Cortex of kidney (tissue), 1 donor: ENCODE measurements at places on chromosomes 11 and 22.

DNA sequence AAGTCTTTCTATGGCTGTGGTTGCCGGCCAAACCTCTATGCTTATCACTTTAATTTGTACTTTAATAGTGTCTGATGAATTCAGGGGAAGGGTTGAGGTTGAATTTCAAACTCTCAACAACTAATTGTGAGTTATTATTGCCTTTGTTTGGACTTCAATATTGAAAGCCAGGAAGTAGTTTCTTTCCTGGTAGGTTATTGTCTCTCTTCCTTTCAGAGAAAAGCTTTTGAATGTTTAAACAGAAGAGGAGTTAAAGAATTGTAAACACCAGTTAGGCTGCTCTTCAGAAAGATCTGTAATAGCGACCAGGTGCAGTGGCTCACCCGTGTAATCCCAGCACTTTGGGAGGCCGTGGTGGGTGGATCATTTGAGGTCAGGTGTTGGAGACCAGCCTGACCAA lies 22.2 kb downstream of the NNMT start:
- no peak for DNase-seq

GRCh38 chr11:110317516-110317932 lies 21.1 kb upstream of the RDX start:
- DNase-seq = no peak

DNA sequence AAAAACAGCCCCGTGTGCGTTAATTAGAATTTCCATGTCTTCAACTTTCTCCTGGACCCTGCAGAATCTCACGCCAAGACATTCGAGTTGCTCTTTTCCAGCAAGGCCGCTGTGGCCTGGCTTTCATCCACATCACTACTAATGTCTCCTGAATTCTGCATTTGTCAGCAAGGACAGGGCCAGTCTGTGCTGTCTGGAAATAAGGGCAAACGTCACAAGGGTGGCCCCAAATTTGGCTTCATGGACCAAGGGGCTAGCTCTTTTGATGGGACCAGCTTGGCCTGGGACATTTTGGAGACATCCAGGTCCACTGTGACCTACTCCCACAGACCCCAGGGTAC lies 33.4 kb downstream of the KCNQ1OT1 start:
- DNase-seq = no peak

DNA sequence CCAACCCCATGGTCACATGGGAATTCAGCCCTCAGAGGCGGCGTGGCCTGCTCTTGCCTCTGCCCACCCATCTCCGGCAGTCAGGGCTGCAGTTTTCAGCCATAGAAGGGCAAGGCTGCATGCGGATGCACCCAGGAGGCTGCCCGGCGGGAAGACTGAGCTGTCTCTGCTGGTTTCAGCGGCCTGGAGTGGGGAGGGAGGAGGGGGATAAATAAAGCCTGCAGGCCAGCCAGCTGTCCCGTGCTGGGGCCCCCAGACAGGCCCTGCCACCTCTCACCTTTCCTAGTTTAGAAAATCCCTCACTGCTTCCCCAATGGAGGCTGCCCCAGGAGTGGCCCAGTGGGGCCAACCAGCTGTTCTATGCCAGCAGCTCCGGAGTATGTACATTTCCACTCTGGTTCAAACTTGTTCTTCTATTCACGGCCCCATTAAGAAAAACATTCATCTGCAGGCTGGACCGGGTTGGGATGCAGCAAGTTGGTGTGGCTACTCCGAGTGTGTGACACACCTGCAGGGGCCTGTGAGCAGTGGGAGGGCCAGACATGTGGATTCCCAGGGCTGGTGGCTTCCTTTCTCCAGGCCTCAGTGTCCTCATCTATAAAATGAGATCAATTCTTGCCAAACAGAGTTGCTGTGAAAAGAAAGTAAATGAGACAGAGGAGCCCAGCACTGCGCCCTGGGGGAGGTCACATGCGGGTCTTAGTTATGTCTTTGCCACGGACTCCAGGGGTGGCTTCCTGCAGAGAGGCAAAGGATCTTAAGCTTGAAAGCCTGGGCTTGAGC lies 5.0 kb downstream of the MICALL1 start:
- DNase-seq = no peak

GRCh38 chr11:1078191-1078601 lies 3.5 kb downstream of the MUC2 start:
- no peak for DNase-seq

GRCh38 chr11:117829369-117829725 lies 4.8 kb upstream of the FXYD2 start:
- DNase-seq = no peak

DNA sequence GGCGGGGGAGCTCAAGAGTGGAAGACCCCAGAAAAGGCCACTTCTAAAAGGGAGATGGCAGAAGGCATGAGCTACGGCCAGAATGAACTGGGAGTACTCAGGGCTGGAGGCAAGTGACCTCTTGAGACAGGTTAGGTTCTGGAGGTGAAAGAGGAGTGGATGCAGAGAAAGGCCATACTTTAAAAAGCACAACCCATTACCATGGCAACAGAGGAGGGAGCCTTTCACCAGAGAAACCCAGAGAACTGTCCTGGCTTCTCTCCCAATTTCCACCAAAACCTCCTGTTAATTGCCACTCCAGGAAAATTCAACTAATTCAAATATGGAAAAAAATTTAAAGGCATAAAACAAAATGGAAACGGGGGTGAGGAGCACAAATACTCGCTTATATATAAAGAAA lies 15.8 kb downstream of the A4GALT start:
- DNase-seq = no peak

GRCh38 chr11:96061069-96061468 lies 137.2 kb upstream of the MTMR2 start:
- DNase-seq = no peak

DNA sequence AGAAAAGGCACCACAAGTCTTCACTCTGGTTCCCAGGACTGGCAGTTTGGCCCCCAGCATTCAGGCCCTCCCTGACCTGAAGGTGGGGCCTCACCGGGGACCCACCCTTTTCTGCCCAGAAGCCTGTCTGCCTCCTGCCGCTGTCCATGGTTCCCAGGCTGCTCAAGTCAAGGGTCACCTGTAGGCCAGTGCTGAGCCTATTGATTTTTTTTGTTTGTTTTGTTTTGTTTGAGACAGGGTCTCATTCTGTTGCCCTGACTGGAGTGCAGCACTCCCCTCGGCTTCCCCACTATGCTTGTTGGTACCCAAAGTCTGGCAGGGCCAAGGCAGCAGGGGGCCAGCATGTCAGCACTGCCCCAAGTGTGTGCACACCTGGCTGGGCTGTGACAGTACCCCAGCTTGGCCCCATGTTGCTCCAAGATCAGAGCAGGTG lies 11.0 kb upstream of the MED17 start:
- no peak for DNase-seq

- no peak for DNase-seq
These were observed 67.2 kb downstream of the EFCAB6 start for GRCh38 chr22:43744700-43745410.

- DNase-seq = no peak
These were observed 64.4 kb downstream of the SGSM3 start for GRCh38 chr22:40434745-40435144.

DNA sequence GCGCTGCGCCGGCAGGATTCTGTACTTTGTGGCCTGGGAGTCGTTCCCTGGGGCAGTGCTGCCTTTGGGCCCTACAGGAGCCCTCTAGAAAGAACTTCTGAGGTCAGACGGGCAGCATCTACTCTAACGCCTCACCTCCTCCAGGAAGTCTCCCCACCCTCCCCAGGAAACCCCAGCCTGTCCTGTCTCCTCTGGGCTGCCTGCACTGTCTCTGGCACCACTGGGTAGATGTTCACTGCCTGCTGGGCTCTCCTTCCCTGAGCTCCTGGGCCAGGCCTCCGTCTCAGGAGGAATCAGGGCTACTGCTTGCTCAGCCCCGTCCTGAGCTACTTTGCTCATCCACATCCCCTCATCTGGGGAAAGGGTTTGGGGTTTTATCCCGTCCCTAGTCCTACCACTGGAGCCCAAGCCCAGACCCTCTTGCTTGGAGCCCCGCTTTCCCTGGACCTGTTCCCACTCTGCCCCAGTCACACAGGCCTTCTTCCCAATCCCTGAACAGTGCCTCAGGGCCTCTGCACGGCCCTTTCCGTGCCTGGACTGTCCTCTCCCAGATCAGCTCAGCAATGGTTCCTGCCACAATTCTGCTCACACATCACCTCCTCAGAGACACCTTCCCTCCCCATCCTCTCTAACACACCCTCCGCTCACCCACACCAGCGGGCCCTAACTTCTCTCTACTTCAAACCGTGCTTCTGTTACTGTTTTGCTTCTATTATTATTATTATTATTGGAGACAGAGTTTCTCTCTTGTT lies 11.3 kb upstream of the TREH start:
- no peak for DNase-seq

DNA sequence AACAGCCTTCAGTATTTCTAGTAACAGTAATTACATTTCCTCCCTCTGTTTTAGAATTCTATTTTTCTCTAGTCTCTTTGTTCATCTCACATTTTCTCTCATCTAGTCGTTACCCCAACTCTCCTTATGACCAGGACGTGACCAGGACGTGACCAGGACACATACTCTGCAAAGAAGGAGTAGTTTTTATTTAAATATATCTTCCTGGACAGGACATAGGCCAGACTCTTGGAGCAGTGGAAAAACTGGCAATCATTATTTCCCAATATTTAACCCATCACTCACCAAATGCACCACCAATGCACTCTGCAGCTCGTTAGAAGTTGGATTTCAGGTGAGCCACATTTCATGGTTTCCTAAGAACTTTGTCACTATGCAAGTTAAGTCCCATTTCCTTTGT lies 40.3 kb upstream of the POGLUT3 start:
- DNase-seq = no peak
